ENCODE measurements at places on chromosomes 7 and 10. TPM values are rescaled to one million over a fixed set of nuclear protein-coding genes. Genes with fewer than 3 reads are reported as not detected.

GIMAP6 gene
- total RNA-seq = not detected

SKIDA1 gene
- total RNA-seq = 1.3 TPM

SMIM30 gene
- 16.0 TPM for total RNA-seq

- no peak for DNase-seq
Measured at GRCh38 chr10:43162604-43163003, 24.4 kb downstream of the CSGALNACT2 start.

GRCh38 chr7:1505731-1506550, 1.8 kb upstream of the INTS1 start:
- DNase-seq = no peak

DNA sequence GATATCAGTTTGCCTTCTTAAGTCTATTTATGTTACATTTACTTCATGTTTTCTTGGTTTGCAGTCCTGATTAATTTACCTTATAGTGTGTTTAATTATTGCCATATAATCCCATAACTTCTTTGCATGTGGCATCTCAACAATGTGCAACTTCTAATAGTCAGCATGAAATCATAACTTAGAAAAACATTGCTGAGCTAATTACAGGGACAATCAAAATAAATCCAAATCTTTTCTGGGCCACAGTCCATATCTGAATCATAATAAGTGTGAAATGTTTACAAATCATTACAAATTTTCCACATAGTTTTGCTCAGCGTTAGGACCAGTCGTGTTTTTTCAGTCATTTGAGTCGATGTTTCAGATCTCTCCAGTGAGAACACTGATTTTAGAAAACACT, 29.1 kb upstream of the CABCOCO1 start:
- no peak for DNase-seq

DNA sequence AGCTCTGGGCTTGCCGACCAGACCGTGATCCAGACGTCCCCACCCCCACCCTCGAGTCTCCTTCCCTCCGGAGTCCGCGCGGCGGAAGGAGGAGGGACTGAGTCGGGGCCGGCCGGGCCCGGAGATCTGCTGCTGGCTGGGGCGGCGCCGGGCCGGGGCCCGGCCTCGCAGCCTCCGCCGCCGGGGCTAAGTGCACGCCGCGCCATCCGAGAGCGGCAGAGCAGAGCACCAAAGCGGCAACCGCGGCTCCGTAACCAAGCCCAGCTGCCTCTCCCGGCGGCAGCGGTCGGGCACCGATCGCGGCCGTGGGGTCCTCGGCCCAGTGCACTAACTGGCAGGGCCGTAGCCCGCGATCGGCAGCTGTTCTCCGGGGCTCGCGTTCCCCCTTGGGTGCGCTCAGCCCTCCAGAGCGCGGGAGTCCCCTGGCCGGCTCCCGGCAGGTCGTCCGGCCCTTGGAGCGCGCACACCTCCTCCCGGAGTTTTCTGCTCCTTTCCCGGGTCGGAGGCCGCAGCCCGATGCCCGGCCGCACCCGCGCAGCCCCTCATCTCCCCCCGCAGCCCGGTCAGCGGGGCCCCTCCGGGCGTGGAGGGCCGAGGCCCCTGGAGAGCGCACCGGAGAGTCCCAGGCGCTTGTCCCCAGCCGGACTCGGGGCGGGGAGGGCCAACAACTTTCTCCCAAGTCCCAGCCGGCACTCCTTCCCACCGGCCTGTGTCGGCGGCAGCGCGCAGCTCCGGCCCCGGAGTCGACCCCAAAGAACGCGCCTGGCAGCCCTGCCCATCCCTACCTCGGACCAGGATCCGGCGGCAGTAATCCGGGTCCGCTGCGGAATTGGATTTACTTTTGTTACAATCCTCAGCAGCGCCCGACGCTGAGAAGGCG, 799 bp downstream of the VAX1 start:
- DNase-seq = peak; percentile 58

DNA sequence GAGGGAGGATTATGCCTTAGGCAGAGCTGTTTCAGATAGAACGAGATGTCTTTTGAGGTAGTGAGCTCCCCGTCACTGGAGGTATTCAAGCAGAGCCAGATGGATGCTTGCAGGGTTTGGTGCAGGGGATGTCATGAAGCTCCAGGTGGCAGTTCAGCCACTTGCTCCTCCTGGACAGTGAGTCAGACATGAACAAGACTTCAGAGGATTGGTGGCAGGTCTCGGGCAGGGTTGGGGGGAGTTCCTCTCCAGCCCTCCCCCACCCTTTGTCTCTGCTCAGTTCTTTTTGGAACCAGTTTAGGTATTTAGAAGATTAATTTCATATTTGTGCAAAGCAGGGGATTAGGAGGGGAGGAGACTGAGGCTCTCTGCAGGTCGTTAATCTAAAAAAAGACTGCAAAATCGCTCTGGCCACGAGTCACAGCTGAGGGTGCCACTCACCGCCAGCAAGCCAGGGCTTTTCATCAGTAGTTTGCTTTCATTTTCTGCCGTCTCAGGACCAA, 21.5 kb upstream of the MYL10 start:
- DNase-seq = no peak

GRCh38 chr10:86198271-86198670, 168.3 kb downstream of the GRID1 start:
- DNase-seq = peak; percentile 1

GRCh38 chr7:44167920-44168319, 21.3 kb downstream of the GCK start:
- DNase-seq = no peak

GRCh38 chr7:3244241-3244814, 56.7 kb upstream of the SDK1 start:
- no peak for DNase-seq

DNA sequence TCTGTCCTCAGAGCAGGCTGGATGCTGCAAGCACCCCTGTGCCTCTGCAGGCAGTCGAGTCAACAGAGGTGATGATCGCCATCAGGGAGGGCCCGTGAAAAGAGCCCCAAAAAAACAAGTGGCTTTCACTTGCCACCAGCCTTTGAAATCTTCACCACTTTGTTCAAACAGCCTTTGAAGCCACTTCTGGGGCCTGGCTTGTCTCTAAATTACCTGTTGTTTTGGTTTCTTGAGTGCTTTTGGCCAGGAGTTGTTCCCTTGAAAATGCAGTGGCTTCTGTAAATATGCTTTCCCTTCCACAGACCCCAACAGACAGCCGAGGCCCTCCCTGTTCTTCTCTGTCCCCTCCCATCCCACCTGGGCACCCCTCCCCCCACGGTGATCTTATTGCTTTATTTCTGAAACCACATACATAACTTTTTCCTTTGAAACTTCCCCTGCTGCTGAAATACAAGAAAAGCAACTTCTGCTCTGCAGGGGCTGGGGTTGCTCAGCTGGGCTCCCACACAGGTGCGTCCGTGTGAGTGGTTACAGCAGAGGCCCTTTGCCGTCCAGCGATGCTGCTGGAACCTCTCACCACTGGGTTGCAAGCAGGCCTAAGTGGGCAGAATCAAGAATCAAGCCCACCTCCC, 283.8 kb upstream of the SHH start:
- DNase-seq = no peak
